A549 treated with AZD2906 at 1 μM for 4 hours (cell line): ENCODE measurements at places on chromosomes 13 and 19. TPM values are rescaled to one million over a fixed set of nuclear protein-coding genes. Genes with fewer than 3 reads are reported as not detected.

ZNF528 gene
- total RNA-seq, result 0.24 to 0.27 TPM in 2 of 5 replicates, not detected in the others

AXL gene
- 88.8 to 105 TPM (median 94.1 TPM) in 5 replicates for total RNA-seq

CYP2A6 gene
- 0.07 to 0.13 TPM in 2 of 5 replicates, not detected in the others for total RNA-seq

SLITRK5 gene
- 0.51 to 0.63 TPM (median 0.57 TPM) in 5 replicates for total RNA-seq

NOTCH3 gene
- total RNA-seq, result 12.7 to 20.0 TPM (median 17.7 TPM) in 5 replicates

DDX49 gene
- 28.0 to 44.4 TPM (median 42.2 TPM) in 5 replicates for total RNA-seq

ZNF98 gene
- not detected in 5 replicates for total RNA-seq

EXOSC5 gene
- total RNA-seq, result 75.5 to 104 TPM (median 95.7 TPM) in 5 replicates

WDR62 gene
- 21.3 to 28.1 TPM (median 25.4 TPM) in 5 replicates for total RNA-seq

CCL25 gene
- not detected in 5 replicates for total RNA-seq

CYP2F1 gene
- not detected in 5 replicates for total RNA-seq

PLIN5 gene
- 0.10 to 0.39 TPM (median 0.14 TPM) in 5 replicates for total RNA-seq

TUBA3C gene
- total RNA-seq, result 0.07 to 0.11 TPM (median 0.11 TPM) in 3 of 5 replicates, not detected in the others

PCSK4 gene
- total RNA-seq, result 0.62 to 0.86 TPM (median 0.67 TPM) in 5 replicates

SLC10A2 gene
- not detected in 5 replicates for total RNA-seq

PROZ gene
- not detected in 5 replicates for total RNA-seq

PSG7 gene
- 0.06 to 0.11 TPM (median 0.08 TPM) in 3 of 5 replicates, not detected in the others for total RNA-seq
